ENCODE measurements at places on chromosomes 7 and 10.

GRCh38 chr7:130304878-130305277, 11.9 kb downstream of the CPA4 start:
- DNase-seq: no peak

- DNase-seq: no peak
Measured at GRCh38 chr7:114530057-114530611, 115.5 kb downstream of the FOXP2 start.

DNA sequence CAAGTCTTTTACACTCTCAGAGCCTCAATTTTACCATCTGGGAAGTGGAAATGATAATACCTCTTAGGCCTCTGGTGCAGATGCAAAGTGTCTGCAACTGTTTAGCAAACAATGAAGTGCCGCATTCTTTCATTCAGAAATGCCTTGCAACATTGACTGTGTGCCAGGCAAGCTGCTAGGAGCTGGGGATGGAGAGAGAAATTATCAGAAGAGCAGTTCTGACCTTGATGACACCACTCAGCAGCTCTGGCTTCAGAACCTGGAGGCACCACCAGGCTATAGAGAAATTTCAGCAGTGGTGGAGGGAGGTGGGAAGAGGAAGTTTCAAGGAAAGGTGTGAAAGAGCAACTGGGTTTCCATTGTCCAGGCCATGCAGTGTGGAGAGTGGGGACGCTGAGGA, 78.1 kb upstream of the HABP2 start:
- DNase-seq: no peak

DNA sequence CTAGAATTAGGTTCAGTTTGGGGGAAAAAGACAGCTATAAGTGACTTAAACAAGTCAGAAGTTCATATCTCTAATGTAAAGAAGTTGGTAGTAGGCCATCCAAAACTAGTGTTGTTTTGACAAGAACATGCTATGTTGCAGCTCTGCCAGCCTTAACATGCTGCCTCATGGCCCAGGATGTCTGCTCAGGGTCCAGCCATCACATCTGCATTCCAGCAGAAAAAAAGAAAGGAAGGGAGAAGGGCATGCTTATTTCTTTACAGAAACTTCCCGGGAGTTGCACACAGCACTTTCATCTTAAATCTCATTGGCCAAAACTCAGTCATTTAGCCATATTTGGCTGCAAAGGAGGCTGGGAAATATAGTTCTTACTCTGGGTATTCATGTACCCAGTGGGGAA, 400.4 kb upstream of the PODXL start:
- DNase-seq: no peak

- no peak for DNase-seq
Measured at GRCh38 chr10:7611909-7612308, 54.9 kb downstream of the ITIH5 start.

DNA sequence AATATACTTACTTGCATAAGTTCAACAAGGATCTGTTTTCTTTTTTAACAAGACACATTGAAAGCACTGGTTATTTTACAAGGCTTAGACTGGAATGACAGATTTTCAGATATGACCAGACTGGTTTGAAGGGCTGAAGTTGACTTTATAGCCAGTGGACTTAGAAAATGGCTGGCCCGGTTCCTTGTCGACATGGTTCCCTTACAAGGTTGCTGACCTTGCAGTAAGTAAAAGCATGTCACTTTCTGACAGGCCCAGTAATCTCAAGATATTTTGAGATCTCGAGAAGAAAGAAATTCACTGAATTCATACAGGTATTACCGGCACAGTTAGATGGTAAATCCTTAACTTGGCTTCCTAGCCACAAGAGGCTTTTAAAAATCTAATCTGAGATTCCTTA, 136.5 kb downstream of the COBL start:
- no peak for DNase-seq

DNA sequence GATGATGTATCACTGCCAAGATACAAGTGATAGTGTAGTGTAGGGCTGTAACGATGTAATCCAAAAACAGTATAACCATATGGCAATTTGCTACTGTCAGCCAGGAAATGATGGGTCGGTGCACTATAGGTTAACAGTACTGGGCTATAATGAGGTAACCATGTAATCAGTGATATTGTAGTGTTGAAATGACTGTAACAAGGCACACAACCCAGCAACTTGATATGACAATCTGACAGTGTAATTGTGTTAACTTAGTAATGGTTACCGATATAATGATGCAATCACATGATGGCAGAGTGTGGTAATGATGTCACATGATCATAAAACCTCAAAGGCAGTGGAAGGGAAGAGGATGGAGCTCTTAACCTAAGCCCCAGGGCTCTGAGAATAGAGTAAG, 73.8 kb upstream of the SLF2 start:
- no peak for DNase-seq

DNA sequence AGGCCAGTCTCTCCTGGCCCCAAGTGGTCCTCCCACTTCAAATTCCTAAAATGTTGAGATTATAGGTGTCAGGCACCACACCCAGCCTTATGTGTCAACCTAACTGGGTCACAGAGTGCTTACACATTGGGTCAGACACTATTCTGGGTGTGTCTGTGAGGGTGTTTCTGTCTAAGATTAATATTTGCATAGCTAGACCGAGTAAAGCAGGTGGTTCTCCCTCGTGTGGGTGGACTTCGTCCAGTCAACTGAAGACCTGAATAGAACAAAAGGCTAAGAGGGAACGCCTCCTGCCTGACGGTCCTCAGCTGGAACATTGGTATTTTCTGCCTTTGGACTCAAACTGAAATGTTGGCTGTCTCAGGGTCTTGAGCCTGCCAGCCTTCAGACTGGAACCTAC, 11.5 kb downstream of the PPIF start:
- no peak for DNase-seq

DNA sequence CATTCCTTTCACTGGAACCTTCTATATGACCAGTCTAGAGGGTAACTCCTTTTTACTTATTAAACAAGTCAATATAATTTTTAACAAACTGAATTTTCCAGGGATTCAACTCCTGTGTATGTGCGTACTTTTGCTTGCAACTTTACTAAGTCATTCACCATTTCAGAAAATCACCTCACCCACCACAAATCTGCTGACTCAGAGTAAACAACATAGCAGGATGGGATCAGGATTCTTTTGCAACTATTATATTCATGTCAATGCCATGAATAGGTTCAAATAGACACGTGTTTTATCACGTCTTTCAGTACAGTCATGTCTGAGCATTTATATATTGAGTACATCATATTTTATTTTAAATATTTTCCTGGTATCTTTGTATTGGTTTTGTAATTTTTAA, 14.5 kb downstream of the CTTNBP2 start:
- no peak for DNase-seq

GRCh38 chr10:78950656-78951587, 117.8 kb upstream of the ZMIZ1 start:
- no peak for DNase-seq

GRCh38 chr7:15430911-15431310, 130.9 kb downstream of the AGMO start:
- DNase-seq: no peak

GRCh38 chr7:30915005-30915601, 3.5 kb downstream of the AQP1 start:
- no peak for DNase-seq

- DNase-seq: no peak
Measured at GRCh38 chr7:87140271-87140748, 11.9 kb upstream of the DMTF1 start.

GRCh38 chr7:80478683-80479082, 33.2 kb downstream of the GNAT3 start:
- no peak for DNase-seq

GRCh38 chr7:88132725-88133124, 87.1 kb downstream of the SRI start:
- no peak for DNase-seq

DNA sequence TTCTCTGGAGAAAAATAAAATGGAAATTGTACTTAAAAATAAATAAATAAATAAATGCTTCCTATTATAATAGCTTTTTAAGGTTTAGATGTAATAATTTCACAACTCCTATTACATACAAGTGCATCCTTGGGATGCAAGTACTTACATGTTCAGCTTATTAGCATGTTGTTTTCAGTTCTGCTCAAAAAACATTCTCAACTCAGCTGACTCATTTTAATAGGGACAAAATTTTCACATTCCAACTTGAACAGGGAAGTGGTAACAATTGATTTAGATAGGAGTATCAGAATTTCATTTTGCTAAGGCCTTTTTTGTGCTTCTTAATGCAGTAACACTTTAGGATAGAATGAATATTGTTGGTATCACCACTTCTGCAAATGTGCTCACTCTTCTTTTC, 16.7 kb upstream of the PAPSS2 start:
- DNase-seq: no peak

GRCh38 chr10:89846281-89846630, 144.9 kb downstream of the KIF20B start:
- DNase-seq: no peak

GRCh38 chr10:99945263-99945662, 64.5 kb downstream of the DNMBP start:
- DNase-seq: no peak

DNA sequence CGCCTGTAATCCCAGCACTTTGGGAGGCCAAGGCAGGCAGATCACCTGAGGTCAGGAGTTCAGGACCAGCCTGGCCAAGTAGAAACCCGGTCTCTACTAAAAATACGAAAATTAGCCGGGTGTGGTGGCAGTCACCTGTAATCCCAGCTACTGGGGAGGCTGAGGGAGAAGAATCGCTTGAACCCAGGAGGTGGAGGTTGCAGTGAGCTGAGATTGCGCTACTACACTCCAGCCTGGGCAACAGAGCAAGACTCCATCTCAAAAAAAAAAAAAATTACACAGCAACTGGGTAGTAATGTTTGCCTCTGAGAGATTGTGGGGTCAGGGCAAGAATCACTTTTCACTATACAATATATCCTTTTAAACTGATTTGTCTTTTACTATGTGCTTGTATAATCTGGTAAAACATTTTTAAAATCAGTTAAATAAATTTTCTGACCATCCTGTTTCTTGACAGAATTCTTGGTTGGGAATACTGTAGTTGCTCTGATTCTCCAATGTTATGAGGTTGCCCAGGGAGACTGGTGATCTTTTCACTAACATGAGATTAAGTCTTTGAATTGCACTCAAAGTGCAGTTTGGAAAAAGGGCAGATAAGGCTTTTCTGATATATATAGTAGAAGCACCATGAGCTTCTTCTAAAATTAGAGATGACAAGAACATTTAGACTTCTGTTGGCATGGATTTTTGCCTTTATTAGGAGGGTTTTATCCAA, 1.5 kb downstream of the ENTPD7 start:
- no peak for DNase-seq

GRCh38 chr7:152354061-152354460, 81.7 kb downstream of the KMT2C start:
- DNase-seq: no peak

DNA sequence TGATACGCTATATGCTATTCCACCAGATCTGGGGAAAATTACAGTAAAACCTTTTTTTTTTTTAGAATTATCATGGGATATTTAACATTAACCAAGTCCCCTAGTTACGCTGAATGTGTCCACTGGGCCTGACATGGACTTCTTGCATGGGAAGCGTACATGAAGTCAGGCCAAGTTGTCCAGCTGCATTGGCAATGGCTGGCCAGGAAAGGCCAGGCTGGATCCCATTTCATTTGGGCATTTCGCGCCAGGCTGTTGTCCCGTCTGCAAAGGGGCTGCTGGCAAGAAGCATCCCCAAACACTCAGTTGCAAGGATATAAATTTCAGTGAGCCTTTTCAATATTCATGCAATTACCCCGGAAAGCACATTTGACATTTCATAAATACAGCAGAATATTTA, 933.3 kb downstream of the GRID1 start:
- DNase-seq: no peak

DNA sequence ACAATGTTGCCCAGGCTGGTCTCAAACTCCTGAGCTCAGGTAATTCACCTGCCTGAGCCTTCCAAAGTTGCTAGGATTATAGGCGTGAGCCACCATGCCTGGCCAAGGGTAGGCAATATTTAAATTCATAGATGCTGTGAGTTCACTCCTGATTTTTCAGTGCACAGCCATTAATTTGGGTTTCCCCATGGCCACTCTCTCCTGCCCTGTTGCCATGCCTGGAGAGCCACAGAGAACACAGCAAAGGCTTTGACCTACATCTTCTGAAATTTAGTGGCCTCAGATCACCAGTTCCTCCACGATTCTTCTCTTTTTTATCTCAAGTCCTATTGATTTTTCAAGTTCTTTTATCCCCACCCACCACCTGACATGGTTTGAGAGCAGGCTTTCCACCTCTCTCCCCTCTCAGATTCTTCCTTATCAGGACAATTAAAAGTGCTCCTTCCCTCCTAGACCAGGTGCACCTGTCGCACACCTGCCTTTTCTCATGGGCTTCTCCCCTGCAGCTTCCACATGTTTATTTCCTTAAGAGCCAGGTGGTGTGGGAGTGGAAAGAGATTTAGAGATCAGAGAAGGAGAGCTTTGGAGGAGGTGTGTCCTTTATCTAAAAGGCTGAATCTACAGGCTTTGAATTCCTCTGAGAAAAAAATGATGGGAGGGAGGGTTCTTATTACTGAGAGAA, 123.8 kb downstream of the ADRA2A start:
- no peak for DNase-seq

DNA sequence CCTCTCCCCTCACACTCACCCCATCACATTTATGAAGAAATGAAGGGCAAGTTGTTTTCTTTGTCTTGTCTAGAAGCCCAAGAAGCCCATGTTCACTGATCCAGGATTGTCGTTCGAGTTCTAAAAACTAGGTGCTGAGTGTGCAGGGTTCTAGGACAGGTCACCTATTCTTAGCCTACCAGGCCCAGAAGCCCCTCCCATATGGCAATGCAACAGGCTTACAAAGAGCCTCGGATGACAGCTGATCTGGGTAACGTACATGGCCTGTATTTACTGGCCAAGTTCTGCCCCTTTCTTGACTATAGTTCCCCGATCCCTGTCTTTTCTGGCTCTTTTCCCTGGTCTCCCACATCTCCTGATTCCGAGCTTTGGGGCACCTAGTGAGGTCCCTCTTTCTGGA, 160.9 kb downstream of the FZD1 start:
- DNase-seq: no peak

DNA sequence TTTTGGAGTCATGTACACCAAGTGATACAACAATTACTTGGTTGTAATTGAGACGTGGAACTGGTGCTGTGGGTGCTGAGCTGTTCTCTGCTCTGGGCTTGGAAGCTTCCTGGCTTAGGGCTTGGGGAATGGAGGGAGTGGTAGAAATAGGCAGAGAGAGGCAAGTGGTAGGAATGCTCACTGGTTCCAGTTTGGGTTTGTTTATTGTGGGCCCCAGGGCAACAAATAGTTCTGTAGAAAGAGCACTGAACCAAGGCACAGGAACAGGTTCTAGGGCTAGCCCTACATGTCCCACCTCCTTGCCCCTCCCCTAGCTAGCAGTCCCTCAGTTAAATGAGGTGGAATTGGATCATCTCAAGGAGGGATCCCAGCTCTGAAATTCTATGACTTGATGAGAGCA, 166.7 kb upstream of the HPS1 start:
- DNase-seq: no peak
